Stimulated activated CD8-positive, alpha-beta memory T cell treated with anti-CD3 and anti-CD28 coated beads, Interleukin-2, amount 100 ng/mL, for 1 hour (primary cell): ENCODE measurements at places on chromosomes 4 and X.

- DNase-seq = no peak
Measured at GRCh38 chrX:52118262-52118661, 49.3 kb upstream of the MAGED4B start.

- no peak for DNase-seq
Measured at GRCh38 chr4:38069271-38069760, 109.1 kb downstream of the PTTG2 start.

DNA sequence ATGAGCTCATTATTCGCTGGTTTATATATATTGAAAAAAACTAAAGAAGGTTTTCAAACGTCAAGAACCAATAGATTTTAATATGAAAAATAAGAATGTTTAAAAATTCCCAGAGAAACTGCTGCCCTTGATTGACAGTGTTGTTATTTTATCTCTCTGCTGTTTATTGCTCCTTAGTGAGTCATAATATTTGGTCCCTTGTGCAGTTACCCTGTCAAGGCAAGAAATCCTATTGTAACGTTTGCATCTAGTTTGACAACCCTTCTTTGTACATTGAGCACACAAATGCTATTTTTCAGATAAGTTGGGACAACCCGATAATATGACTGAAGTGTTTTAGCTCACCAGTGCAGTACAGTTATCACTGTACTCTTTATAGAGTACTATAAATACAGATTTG, 349.4 kb downstream of the CCSER1 start:
- no peak for DNase-seq

DNA sequence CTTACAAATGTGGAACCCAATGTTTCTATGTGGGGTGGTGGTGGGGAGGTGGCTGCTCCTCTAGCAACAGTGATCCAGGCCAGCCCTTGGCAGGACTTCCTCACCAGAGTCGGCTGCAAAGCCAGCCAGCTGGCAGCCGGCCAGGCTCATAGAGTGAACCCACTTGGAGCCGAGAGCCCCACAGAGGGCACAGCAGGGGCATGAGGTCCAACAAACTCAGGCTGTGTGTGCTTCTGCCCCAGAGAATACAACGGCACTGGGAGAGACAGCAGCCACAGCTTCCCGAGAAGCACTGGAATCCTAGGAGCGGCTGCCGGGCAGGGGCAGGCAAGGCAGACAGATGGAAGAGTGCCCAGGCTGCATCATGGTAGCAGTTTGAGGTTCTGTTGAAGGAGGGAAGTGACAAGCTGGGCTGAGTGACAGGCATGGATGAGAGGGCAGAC, 23.5 kb upstream of the SOWAHD start:
- no peak for DNase-seq

GRCh38 chrX:46739736-46740135, 19.2 kb downstream of the SLC9A7 start:
- no peak for DNase-seq

GRCh38 chrX:135984256-135984655, 979 bp upstream of the SLC9A6 start:
- no peak for DNase-seq

DNA sequence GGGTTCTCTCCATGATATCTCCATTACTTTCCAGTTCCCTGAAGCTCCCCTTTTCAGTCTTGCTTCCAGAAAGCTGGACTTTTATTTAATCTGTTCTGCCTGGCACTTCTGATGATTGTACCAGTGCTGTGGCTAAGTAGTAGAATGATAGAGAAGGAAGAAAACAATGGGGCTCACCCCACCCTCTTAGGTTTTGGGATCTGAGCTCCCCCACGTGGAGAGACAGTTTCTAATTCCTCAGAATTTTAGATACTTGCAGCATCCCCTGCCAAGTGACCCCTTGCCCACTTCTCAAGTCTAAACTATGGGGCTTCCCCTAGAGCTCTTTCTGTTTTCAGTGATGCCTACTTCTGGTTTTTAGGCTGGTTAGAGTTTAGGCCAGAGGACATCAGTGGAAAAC, 73.9 kb downstream of the GC start:
- DNase-seq = no peak

GRCh38 chr4:79184476-79184875, 141.4 kb downstream of the NAA11 start:
- DNase-seq = no peak
